ENCODE measurements at places on chromosomes 6 and 20.

DNA sequence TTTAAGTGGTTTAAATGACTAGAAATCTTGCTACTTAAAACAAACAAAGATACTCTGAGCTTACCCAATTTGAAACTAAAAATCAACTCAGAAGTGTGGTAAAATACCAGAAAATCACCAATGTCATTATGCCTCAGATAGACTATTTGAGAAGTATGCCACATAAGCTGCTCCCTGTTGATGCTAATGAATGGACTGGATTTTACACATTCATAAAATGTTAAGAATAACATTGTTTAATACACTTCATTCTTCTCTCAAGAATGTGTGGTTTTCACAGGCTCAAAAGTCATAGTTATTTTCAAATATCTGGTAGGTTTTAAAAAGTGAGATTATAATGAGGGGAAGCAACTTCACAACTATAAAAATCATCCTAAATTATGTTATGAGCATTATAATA lies 170.6 kb downstream of the TASP1 start:
- no peak for DNase-seq

- DNase-seq = no peak
Measured at GRCh38 chr6:39330057-39330456, 7.6 kb upstream of the KCNK16 start.

DNA sequence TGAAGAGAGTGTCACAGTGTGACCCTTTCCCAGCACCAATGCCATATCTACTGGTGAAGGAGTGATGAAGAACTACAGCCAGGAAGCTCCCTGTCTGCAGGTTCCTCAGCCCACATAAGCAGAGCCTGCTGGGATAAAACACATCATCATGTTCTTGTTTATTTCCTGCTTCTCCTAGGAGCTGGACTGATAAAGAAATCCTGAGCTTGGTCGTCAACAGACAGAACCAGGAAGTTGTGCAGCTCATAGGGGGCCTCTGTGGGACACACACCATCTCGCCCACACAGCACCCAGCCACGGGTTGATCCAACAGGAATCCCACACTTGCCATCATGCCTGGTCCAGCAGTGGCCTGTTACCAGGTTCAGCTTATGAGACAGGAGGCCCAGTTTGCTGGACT lies 2.8 kb upstream of the CSTL1 start:
- DNase-seq = no peak

DNA sequence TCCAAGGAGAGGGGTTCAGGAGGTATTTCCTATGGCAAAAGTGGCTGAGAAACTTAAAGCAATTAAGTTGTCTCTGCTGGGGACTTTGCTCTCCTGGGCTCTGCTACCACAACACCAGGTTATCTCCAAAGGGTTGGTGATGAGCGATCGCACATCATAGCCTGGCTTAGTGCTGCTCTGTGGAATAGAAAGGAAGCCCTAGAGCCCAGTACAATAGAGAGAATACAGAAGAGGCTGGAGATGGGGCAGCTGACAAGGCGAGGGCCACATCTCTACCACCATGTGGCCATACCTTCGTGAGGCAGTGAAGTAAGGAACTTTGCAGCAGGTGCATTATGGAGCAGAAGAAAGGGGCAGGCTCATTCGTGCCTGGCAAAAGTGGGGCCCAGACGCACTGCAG lies 8.6 kb upstream of the TMC2 start:
- DNase-seq = no peak

DNA sequence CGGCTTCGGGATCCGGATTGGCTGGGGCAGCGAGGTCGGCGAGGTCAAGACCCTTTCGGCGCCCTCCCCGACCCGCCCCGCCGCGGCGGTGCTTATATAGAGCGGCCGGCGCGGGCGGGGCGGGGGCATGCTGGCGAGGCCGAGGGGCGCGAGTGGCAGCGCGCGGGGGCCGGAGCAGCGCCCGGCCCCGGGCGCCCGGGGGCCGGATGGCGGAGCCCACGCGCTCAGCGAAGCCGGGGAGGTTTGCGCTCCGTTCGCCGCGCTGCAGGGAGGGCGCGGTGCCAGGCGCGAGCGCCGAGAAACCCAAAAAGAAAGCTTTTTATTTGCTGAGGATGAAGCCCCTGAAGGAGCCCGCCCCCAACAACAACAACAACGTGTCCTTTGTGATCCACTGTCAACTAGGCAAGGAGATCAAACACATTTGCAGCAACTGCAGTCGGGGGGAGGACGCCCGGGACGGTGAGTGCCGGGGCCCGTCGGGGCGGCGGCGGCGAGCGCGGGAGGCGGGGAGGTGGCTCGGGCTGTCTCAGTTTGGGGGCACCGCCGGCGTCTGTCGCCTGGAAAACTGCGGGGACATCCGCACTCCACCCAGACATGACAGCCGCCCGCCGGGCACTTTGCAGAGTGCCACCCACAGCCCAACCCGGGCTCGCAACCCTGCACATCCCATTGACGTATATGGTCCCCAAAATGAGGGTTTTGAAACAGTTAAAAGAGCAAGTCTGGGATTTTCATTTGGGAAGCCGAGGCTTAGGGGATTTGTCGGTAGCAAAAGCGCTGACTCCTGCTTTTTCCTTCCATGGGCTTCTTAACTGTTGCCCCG lies 297.3 kb downstream of the PHACTR1 start:
- peak; percentile 37 for DNase-seq

DNA sequence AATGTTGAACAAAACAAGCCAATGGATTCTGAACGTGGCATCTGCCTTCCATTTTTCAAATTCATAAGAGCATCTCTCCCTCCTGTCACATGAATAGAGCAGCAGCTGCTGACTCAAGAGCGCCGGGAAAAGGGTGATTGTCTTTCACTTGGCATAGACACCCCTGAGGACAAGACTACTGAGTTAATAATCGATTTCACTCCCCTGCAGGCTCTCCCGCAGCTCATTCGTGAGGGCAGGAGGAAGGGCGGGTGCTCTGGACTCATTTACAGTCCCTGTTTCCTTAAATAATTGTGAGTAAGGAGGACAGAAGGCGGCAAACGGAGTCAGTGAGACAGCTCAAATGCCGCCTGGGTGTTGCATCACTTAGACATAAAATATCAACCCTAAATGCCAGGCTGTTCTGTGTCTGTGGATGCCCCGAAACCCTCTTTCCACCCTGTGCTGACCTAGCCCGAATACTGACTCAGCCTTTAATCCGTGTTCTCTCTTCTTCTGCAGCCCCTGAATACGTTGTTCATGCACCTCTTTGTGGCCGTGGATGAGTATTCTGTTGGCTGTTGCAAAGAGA lies 21.6 kb downstream of the CFAP61 start:
- no peak for DNase-seq

DNA sequence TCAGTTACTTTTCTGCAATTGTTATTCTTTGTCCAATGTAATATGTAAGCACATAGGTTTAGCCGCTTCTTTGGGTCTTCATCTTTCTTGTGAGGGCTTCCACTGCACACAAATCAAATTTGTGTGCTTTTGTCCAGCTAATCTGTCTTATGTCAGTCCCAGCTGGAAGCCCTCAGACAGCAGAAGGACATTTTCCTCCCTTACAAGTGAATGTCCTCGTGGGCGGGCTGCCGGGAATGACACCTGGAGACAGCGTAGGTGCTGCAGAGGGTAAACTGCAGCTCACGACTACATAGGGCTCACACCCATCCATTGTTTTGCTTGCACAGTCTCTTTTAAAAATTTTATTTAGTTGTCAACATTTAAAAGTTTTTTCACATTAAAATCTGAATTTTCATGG lies 24.6 kb upstream of the PPP1R14C start:
- DNase-seq = peak; percentile 59

DNA sequence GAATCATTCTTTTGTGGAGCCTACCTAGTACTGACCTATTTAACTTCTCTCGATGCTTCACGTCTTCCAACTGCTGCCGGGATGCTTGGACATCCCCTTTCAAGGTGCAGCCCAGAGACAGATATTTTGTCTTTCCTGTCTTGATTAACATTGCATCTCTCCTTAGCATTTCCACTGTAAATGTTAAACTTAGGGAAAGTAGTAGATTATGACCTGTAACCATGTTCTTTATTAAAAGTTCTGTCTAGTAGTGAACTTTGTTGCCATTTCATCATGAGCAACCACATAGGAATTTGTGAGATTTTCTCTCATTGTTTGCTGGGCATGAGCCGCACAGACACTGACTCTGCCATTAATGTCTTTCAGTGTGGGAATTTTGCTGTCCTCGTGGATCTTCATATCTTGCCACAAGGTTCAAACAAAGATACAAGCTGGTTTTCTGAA lies 117.9 kb downstream of the JAG1 start:
- DNase-seq = no peak

DNA sequence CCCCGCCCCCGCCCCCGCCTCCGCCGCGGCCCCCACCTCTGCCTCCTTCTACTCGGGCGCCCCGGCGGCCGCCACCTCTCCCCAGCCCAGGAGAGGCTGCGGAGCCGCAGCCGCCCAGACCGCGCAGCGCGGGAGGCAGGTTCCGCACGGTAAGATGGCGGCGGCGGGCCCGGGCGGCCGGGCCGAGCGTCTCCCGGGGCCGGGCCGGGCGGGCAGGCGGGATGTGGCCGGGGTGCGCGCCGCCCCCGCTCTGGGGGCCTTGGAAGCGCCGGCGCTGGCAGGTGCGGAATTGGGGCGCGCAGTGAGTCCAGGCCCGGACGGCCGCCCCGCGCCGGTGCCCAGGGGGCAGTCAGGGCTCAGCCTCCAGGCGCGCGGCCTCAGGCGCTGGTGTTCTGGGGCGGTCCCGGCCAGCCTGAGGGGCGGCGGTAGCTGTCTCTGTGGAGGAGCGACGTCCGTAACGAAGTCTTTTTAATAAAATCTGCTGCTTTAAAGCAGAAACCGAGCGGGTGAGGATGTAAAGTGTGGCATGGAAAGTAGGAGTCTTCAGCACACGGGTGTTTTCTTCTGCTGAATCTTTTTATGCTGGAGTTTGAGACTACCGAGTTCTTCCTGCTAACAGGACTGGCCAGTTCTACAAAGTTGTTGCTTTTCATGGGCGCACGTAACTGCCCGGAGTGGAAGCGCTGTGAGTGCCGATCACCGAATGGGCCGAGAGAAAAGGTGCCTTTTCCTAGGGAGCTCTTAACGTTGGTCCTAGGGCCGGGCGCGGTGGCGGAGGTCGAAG lies at the start of gene GID8:
Gene GID8 (plus strand): TSS at position 43 of the 784 bp plus-strand sequence. CDS start 3,356 bp downstream, outside the sequence.
- DNase-seq = peak; percentile 46
